ENCODE measurements at places on chromosomes 11 and 22. TPM values are rescaled to one million over a fixed set of nuclear protein-coding genes. Genes with fewer than 3 reads are reported as not detected.

DNA sequence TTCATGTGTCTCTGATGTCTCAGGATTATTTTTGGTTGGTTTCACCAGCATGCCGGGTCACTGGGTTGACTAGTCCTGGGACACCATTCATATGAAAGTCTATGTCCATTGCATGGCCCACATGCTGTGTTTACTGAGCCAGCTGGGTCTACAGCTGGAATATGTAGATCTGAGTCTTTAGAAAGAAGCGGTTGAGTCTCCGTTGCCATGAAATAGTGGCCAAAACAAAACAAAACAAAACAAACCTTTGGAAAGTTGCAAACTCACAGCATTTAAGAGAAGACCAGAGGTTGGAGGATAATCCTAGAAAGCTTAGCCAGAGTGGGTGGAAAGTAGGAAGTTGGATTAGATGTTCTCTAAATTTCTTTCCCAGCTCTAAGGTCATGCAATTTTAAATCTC, 191.8 kb upstream of the NTM start:
- DNase-seq: no peak

- DNase-seq: no peak
Measured at GRCh38 chr11:30560206-30561106, 25.7 kb downstream of the MPPED2 start.

DNA sequence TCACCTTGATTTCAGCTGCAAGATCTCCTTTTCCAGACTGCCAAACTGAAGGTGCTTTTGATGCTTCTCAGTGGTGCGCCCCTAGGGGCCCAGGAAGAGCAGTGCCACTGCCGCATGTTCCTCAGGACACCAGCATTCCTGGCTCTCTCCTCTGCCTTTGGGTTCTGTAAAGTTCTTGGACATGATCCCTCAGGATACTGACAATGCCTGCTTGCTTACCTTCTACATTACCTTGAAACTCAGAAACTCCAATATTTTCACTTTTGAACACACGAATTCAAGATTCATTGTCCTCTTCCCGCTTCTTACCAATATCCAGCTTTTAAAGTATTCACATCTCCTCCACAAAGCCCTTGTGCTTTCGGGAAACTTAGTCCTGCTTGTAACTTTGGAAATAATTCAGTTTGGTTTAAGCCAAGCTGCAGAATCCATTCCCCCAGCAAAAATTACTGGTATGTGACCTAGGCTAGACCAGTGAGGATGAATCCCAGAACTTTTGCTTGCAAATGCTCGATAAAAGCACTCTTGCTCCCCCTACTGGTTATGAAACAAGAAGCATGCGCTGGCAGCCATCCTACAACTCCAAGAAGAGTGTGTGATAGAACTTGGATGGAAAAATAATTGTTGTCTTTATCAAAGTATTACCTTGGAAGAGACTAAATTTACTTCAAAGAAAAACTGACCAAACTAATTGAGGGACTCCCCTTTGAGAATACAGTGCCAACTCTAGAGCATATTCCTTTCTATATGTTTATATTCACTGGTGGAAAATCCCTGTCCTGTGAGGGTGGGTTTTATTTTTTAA, 16.5 kb upstream of the OR5B21 start:
- peak; percentile 77 for DNase-seq

- no peak for DNase-seq
Measured at GRCh38 chr11:7436657-7437056, 48.6 kb upstream of the OLFML1 start.

- no peak for DNase-seq
Measured at GRCh38 chr11:115741376-115742107, 237.3 kb upstream of the CADM1 start.

Gene TMPRSS13
- total RNA-seq: 1.5 TPM

Gene GDPD4
- not detected for total RNA-seq

GRCh38 chr11:134993691-134994243, 581.7 kb upstream of the B3GAT1 start:
- no peak for DNase-seq

DNA sequence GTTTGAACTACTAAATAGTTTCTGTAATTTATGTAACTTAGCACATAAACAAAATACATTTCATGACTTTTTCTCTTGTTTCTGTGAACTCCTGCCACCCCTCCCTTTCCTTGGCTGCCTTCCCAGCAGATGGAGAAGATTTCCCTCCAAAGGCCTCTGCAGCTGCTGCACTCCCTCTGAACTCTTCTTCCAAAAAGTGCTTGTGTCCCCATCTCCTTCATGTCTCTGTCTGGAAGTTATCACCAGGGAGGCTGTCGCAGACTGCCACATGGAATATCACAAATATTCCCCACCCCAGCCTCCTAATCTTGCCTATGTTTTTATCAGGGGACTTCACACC, 1068.3 kb downstream of the OPCML start:
- no peak for DNase-seq

Gene ZNF280B
- 0.96 TPM for total RNA-seq

DNA sequence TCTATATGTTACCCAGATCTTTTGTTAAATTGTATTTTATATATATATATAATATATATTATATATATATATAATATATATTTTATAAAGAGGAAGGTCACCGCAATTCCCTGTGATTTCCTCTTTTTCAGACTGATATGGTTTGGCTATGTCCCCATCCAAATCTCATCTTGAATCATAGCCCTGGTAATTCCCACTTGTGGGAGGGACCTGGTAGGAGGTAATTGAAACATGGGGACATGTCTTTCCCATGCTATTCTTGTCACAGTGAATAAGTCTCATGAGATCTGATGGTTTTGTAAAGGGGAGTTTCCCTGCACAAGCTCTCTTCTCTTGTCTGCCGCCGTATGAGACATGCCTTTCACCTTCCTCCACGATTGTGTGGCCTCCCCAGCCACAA, 157.6 kb downstream of the RAB38 start:
- DNase-seq: no peak

GRCh38 chr11:57311109-57311936, 13.4 kb downstream of the TNKS1BP1 start:
- DNase-seq: peak; percentile 94

DNA sequence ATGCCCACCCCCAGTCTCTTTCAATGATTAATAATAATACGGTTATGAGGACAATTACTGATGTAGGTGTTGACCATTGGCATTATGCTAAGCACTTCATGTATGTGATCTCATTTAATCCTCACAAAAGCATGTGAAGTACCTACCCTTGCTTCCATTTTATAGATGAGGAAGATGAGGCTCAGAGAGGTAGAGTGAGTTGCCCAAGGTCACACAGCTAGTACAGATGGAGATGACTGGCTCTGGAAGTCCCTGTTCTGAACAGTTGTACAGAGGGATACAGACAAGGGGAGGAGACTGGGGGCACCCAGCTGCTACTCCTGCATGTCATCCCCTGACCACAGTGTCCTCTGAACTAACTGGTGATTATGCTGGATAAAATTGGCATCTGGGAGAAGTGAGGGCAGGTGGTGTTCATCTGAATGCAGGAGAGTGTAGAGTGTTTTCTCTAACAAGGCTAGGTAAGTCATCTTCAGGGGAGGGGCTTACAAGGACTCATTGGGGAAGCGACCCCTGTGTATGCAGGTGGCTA, 43.2 kb downstream of the KIAA1671 start:
- no peak for DNase-seq

GRCh38 chr11:110565357-110566336, 135.9 kb downstream of the FDX1 start:
- DNase-seq: no peak

- no peak for DNase-seq
Measured at GRCh38 chr22:17664414-17665055, 26.0 kb downstream of the BCL2L13 start.

DNA sequence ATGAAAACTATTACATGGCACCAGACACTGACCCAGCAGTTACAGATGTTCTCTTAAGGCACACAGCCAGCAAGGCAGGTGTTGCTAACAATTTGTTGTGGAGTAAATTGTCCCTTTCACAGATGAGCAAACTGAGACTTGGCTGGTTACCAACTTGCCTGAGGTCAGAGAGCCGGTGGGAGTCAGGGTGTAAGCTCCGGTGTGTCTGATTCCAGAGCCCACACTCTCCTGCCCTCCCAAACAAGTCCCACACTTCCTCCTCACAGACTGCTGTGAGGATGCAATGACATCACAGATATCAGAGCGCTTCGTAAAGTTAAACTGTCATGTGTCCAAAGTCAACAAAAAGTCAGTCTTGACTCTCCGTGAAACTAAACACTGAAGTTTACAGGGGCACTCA, 12.5 kb downstream of the GDPD5 start:
- no peak for DNase-seq

DNA sequence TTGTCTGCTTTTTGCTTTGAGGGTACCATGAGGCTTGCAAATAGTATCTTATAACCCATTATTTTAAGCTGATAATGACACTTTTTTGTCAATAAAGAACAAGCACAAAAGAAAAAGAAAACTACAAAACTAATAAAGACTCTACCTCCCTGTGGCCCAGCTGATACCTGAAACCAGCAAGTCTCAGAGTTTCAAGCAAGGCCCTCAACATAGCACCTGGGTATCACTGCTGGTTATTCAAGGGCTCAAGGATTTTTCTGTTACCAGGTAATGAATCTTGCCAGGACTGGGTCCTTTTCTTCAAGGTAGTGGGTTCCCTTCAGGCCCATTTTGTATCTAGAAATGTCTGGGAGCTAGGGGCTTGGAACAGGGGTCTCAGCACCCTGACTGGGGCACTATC, 281.6 kb upstream of the C11orf87 start:
- DNase-seq: no peak

DNA sequence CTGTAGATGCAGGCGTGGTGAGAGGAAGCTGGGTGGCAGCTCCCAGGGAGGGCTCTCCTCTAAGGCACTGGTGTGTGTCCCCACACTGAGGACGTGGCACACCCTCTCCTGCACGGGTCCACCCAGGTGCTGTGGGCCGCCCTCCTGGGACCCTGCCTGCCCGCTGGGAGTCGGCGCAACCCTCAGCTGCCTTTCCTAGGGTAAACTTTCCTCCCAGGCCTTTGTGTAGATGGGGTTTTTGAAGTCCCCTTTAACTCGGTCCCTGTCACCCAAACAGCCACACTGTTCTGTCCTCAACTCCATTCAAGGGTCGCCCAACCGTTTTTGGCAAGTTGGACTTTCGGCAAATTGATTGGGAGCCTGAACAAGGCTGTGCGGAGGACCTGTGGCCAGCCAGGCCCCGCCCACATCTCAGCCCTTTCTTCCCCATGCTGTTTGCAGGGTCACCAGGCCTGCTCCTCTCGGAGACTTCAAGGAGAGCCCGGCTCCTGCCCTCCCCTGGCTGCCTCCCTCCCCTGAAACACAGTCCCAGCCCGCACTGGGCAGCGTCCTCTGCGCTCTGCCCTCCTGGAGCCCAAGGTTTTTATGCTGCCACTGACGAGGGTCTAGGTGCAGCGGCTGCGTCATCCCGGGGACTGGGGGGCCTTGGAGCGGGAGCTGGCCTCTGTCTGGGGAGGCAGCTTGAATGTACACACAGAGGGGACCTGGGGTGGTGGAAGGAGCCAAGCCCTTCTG, 1126.2 kb downstream of the BRD1 start:
- no peak for DNase-seq

GRCh38 chr11:65871811-65872548, 620 bp downstream of the EFEMP2 start:
- DNase-seq: no peak

GRCh38 chr11:12330485-12331231, 46.7 kb upstream of the PARVA start:
- no peak for DNase-seq

DNA sequence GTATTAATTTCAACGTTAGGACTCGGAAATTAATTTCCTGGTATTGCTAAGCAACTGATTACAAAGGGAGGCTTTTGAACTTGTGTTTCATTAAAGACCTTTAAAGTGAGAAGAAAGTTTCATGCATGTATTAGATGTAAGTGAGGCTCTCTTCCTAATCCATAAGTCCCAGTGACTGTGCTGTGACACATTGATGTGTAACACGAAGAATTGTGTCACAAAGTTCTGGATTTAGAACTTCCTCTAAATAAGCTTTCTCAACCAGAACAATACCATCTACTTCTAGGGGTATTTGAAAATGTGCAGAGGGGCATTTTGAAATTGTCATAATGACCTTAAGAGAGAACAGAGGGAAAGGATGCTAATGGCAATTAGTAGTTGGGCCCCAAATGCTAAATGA, 14.4 kb downstream of the DCUN1D5 start:
- no peak for DNase-seq

GRCh38 chr11:75240311-75241035, at the start of gene TPBGL:
TSS of gene TPBGL (plus strand) at chr11:75240774. CDS start at chr11:75241050, 276 bp downstream.
- DNase-seq: no peak

- DNase-seq: peak; percentile 51
Measured at GRCh38 chr11:87036756-87037449, 831 bp upstream of the TMEM135 start.

DNA sequence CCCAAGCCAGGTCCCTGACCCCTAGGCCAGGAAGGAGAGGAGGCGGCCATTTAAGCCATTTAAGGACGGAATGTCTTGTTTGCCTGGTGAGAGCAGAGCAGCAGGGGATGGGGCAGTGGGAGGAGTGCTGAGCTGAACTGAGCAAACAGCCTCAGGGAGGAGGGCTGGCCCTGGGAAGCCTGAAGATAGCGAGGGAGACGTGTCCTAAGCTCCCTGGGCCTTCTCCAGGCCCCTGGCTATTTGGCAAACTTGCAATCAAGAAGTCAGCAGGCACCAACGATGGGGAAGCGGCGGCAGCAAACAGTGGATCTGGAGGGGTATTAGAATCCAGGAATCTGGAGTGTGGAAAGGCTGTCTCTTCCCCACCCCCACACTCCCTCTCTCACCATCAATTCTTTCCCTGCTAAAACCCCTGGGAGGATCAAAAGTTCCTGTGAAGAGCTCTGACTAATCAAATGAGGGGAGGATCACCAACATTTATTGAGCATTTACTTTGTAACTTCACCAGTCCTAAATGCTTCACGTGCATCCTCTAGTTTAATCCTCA, 8.8 kb downstream of the BCL9L start:
- no peak for DNase-seq

Gene GVQW3
- total RNA-seq: 2.8 TPM

DNA sequence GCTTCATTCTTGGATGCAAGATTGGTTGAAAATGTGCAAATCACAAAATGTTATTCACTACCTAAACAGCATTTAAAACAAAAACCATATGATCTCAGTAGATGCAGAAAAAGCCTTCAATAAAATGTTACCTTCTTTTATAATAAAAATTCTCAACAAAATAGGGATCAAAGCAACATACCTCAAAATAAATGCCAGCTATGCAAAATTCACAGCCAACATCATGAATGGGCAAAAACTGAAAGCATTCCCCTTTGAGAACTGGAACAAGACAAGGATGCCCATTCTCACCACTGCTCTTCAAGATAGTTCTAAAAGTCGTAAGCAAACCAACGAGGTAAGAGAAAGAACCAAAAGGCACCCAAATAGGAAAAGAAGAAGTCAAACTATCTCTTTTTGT, 2.0 kb downstream of the OR5AK2 start:
- no peak for DNase-seq

Gene BCL2L13
- 44.9 TPM for total RNA-seq

Gene SLC36A4
- 9.5 TPM for total RNA-seq

DNA sequence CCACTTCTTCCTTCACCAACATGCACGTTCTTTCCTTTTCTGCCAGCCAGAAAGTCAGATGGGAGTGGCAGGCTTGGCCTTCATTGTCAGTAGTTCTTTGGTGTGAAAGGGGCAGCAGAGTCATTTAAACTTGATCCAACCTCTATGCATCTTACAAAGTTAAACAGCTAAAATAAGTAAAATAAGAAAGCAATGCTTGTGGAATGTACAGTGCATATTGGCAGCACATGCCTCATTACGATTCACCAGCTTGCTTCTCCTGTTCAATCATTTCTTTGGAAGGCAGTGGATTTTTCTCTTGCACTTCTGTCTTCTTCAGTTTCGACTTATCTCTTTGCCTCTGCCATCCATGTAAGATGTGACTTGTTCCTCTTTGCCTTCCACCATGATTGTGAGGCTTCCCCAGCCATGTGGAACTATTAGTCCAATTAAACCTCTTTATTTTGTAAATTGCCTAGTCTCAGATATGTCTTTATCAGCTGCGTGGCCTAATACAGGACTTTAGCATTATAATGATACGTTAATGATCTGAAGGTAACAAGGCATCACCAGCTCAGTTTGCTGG, 14.8 kb downstream of the LGALS12 start:
- no peak for DNase-seq

All from colonic mucosa (tissue), 4 donors.